ENCODE measurements at places on chromosomes 6 and 20.

DNA sequence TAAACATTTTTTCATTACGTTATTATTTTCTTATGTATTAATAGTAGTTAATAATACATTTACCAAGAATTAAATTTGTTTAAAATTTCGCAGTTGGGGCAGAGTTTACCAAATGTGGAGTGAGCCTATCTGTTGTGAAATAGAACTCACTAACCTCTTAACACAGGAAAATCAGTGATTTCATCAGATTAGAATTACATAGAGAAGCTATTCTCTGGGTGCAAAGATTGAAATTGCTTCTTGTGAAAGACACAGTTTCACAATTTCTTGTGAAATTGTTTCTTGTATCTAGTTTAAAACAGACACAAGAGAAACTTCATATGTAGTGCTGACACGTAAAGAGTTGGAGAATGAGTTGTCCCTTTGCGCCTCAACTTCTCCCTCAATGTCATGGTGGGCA lies 69.4 kb upstream of the PRL start:
- DNase-seq, result no peak

GRCh38 chr6:42898891-42899361 lies 16.9 kb upstream of the PTCRA start:
- no peak for DNase-seq

- DNase-seq, result no peak
These were observed 12.6 kb upstream of the BNIP5 start for GRCh38 chr6:36349240-36349639.

GRCh38 chr6:16108921-16109658 lies 19.8 kb upstream of the MYLIP start:
- DNase-seq, result no peak

GRCh38 chr20:57449398-57450354 lies 58.5 kb downstream of the RBM38 start:
- no peak for DNase-seq

DNA sequence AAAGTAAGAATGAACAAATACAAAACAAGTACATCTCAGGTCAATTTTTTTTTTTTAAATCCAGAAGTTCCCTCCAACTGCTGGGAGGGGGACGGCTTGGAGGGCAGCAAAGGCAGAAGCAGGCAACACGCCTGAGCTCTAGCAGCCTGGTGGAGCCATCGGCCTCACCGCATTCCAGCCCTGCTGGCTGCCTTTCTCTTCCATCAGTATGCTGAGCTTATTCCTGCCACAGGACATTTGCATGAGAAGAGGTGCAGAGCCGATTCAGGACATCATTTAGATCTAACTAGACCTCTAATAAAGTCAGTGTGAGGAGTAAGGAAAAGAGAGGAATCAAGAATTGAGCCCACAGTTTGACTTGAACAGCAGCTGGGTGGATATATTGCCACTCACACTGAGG lies 318.8 kb downstream of the ZFAND3 start:
- DNase-seq, result no peak

DNA sequence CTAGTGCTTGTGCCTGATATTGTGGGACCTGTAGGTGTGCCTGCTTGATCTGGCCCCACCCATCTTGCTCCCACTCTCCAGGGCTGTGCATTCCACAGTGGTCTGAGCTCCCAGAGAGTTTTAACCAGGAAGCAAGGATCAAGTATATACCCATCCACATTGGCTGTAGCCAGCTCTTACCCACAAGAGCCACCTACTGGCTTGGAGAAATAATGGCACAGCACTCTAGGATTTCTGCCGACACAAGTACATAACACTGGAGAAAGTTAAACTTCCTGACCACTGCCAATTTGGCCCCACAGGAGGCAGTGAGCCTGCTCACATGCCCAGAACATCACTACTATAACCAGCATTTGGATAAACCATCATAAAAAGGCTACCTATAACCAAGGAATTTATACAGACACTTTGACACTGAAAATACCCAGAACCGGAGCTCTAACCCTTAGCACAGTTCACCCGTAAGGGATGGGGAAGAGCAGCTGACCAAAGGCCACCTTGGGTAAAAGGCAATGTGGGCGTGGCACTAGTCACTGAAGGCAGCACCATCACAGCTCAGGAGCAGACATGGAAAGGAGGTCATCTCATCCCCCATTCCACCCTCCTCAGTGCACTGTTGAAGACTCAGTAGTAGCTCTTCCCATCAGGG lies 440.4 kb downstream of the BTBD3 start:
- DNase-seq, result no peak

DNA sequence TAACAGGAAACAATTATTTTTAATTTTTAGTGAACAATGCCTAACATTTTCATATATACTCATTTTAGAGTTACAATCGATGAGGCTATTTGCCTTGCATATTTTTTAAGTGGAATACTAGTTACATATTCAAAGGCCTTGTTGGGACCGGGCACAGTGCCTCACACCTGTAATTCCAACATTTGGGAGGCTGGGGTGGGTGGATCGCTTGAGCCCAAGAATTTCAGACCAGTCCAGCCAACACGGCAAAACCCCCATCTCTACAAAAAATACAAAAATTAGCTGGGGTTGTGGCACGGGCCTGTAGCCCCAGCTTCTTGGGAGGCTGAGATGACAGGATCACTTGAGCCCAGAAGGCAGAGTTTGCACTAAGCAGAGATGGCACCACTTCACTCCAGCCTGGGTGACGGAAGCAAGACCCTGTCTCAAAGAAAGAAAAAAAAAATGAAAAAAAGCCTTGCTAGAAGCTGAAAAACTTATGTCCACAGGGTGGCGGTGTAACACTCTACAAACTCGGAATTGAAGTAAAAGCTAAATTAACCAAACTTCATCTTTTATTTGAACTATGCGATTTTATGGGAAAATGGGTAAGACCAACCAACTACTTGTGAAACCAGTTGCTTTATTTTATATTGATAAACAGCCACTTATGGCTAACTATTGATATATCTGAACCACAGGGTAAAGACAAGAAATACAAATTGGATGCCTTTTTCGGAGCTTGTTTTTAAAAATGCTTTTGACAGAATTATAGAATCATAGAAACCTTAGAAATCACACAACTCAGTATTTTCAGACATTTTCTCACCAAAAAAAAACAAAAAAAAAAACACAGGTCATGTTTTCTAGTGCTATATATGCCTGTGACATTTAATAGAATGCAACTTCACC lies 24.1 kb upstream of the ROS1 start:
- peak; percentile 47 for DNase-seq

- no peak for DNase-seq
These were observed 286.9 kb downstream of the FRK start for GRCh38 chr6:115773741-115774140.

DNA sequence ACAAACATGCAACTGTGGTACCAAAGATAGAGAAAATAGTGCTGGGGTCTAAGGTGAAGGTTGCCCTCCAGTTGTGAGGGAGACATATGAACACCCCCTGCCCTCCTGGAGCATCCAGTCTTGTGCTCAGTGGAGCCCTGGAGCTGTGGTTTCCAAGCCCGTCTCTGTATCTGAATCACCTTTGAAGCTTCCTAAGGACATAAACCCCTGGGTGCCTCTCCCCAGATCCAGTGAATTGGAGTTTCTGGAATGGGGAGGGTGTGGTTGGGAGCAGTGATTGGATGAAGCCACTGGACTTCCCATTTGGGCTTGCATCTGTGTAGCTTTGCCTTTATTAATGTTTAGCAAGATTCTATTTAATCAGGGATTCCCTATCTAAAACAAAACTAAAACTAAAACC lies 22.4 kb upstream of the E2F3 start:
- DNase-seq, result peak; percentile 15

Measured in HS-5 (cell line).